ENCODE measurements at places on chromosomes 11 and 22. TPM values are rescaled to one million over a fixed set of nuclear protein-coding genes. Genes with fewer than 3 reads are reported as not detected.

The C2CD2L gene
- 4.6 TPM for total RNA-seq

The A4GALT gene
- total RNA-seq = 33.6 TPM

The TECTA gene
- 3.1 TPM for total RNA-seq

The IL18 gene
- 0.37 TPM for total RNA-seq

The ELMOD1 gene
- not detected for total RNA-seq

The PATE4 gene
- total RNA-seq = not detected

The CARD16 gene
- total RNA-seq = 6.5 TPM

The WT1 gene
- total RNA-seq = 3.6 TPM

The TMEM191C gene
- total RNA-seq = not detected

The NTM gene
- total RNA-seq = 3.9 TPM
